ENCODE measurements at places on chromosomes 5 and 9.

DNA sequence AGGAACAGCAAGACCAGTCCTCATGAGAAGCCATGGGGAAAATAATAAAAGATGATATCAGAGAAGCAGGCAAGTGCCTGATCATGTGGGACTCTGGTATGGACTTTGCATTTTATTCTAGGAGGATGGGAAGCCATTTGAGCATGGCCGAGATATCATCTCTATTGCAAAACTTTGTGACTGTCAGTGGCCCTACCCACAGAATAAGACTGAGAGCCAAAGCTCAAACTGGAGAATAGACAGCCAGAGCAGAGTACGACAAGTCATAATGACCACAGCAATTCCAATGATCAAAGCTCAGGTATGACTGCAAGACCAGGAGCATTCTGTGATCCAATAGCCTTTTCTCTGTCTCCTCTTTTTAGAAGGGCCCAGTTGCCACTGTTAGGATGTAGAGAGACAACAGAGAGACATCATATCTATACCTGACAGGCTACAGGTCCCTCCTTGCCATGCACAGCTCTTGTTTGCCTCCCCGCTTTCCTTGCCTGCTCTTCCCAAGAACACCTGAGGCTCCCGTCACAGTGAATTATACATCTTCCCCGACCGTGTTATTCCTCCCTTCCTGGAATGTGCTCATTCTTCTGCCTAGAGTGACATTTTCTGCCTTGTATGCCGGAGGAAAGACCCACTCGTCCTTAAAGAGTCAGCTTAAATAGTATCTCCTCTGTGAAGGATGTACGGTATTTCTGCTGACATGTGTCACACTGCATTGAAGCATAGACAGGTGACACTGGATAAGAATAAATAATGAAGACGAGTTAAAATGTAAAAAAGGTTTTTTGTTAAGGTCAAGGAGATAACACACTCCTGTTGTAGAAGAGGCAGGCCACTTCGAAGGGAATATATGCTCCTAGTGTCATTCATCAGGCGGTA lies 248.7 kb upstream of the MAP3K1 start:
- no peak for DNase-seq

GRCh38 chr5:151799407-151799806 lies 27.7 kb downstream of the G3BP1 start:
- DNase-seq, result no peak

- DNase-seq, result no peak
Observed at GRCh38 chr5:15664961-15665360, 165.0 kb downstream of the FBXL7 start.

DNA sequence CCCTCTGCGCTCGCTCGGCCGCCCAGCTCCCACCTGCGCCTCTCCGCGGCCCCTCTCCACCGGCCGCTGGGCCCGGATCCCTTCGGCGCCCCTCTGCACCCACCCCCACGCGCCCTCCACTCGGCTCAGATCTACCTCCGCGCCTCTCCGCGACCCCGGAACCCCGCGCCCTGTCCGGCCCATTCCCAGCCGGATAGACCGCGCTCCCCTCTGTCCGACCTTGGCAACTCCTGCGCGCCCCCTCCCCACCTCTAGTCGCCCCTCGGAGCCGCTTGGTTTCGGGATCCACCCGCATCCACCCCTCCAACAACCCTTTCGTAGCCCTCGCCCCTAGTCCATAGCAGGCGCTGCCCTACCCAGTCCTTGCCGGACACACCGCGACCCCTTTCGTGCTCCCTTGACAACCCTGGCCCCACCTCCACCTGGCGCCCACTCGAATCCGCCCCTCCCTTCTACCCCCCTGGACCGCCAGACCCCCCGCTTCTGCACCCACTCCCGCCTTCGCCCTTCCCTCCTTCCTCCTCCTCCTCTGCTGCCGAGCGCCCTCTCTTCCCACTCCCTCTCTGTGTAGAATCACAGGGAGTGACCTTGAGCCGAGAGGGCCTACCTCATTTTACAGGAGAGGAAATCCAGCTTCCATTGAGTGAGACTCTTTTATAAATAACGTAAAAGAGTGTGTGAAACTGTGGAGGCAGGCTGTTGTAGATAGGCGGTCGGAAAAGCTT lies 525 bp upstream of the AK3 start:
- peak; percentile 12 for DNase-seq

GRCh38 chr5:79399046-79399445 lies 114.9 kb downstream of the HOMER1 start:
- DNase-seq, result no peak

DNA sequence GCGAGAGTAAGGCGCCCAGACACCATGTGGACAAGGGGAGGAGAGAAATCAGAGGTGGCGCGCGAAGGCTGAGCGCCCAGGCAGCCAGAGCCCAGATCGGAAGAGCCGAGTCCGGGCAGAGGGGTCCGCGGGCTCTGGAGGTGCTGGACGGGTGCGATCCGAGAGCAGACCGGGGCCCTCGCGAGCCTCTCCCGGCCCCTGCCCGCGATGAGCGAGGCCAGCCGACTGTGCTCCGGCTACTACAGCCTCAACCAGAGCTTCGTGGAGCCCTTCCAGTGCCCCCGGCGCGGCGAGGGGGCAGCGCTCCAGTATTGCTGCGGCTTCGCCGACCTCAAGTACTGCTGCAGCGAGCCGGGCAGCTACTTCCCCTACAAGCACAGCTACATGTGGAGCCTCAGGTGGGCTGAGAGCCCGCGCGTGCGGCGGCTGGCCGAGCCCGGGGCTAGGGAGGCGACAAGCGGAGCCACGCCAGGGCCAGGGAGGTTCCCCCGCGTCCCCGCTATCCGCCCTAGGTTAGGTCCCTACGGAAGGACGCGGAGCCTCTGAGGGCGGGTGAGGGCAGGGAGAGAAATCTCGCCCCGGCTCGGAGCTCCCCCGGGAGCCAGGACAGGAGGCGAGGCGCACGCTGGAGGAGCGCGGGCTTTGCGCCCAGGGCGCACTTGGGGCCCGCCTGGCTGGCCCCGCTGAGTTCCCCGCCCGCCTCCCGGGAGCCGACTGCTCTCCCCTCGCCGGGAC lies at the start of gene SHISAL2B:
Gene SHISAL2B, plus strand, starts transcription at position 87 of the 735 bp plus-strand sequence. Its CDS starts 121 bp downstream, at position 208.
- peak; percentile 34 for DNase-seq

DNA sequence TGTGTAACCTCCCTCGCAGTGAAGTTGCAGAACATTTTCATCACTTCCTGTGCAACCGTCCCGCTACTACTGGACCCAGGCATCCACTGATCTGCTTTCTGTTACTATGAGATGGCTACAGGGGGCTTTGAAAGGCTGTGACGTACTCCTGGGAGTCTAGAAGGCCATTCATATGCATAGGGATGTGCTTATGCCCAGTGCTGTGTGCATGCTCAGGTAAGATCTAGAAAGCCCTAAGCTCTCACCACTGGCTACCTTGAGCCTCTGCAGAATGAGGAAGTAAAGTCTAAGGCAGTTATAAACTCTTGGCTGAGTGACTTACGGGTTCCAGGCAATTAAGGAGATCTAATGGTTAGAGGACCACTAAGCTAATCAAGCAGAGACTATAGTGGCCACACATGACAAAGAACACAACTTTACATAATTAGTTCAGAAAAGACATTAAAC lies 11.8 kb downstream of the HNRNPAB start:
- no peak for DNase-seq

GRCh38 chr5:149441986-149442385 lies 62.9 kb upstream of the IL17B start:
- no peak for DNase-seq

- DNase-seq, result no peak
Observed at GRCh38 chr9:106708475-106709146, 154.4 kb upstream of the ZNF462 start.

- no peak for DNase-seq
Observed at GRCh38 chr5:175104677-175105076, 339.3 kb downstream of the DRD1 start.

Measured in neural crest cell (in vitro differentiated cells).